ENCODE measurements at places on chromosomes 4 and X. TPM values are rescaled to one million over a fixed set of nuclear protein-coding genes. Genes with fewer than 3 reads are reported as not detected.

CENPC gene
- 11.8 TPM for total RNA-seq

MID2 gene
- 2.1 TPM for total RNA-seq

CTAG2 gene
- total RNA-seq: 0.87 TPM

RLIM gene
- total RNA-seq: 34.1 TPM

FAM47E gene
- total RNA-seq: 0.66 TPM

ADH4 gene
- total RNA-seq: not detected

RPS6KA3 gene
- 12.2 TPM for total RNA-seq

GAGE10 gene
- not detected for total RNA-seq

SPP1 gene
- total RNA-seq: 43.1 TPM

IQCM gene
- total RNA-seq: not detected

UNC5C gene
- 0.12 TPM for total RNA-seq

NXF2B gene
- 0.85 TPM for total RNA-seq

GLUD2 gene
- total RNA-seq: 1.5 TPM

TMEM271 gene
- total RNA-seq: 0.62 TPM

GSX2 gene
- total RNA-seq: not detected

RASSF6 gene
- total RNA-seq: 0.23 TPM

PAGE2B gene
- not detected for total RNA-seq

TMEM35A gene
- 5.8 TPM for total RNA-seq

ABCE1 gene
- total RNA-seq: 185 TPM

IL3RA gene
- not detected for total RNA-seq

FAM184B gene
- total RNA-seq: 0.49 TPM

SPANXD gene
- total RNA-seq: not detected

RTL5 gene
- 0.94 TPM for total RNA-seq

XG gene
- total RNA-seq: 0.97 TPM

GCNA gene
- total RNA-seq: 1.5 TPM

UTP14A gene
- total RNA-seq: 17.8 TPM

TRIM60 gene
- total RNA-seq: not detected

RTL3 gene
- not detected for total RNA-seq

OR13H1 gene
- not detected for total RNA-seq

AVPR2 gene
- total RNA-seq: not detected

ARR3 gene
- not detected for total RNA-seq

CXCL8 gene
- total RNA-seq: not detected
